Urinary bladder (tissue), 4 donors: ENCODE measurements at places on chromosomes 1 and 21.

DNA sequence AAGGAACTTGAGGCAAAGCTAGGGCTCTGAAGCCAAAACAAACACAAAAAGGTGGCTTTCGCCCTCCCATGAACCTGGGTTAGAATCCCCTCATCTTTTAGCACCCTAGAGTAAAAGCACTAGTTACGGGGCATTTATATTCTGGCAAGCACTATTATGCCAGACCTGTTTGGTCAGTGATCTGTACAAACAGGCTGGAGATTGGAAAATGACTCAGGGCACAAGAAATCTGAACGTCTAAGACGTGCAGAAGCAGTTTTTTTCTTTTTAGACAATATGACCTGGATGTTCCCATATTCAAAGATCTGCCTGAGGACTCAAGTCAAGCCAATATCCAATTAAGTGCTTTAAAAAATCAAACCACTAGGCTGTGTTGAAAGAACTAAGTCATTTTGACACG lies 3.0 kb downstream of the ZNF436 start:
- no peak for DNase-seq

DNA sequence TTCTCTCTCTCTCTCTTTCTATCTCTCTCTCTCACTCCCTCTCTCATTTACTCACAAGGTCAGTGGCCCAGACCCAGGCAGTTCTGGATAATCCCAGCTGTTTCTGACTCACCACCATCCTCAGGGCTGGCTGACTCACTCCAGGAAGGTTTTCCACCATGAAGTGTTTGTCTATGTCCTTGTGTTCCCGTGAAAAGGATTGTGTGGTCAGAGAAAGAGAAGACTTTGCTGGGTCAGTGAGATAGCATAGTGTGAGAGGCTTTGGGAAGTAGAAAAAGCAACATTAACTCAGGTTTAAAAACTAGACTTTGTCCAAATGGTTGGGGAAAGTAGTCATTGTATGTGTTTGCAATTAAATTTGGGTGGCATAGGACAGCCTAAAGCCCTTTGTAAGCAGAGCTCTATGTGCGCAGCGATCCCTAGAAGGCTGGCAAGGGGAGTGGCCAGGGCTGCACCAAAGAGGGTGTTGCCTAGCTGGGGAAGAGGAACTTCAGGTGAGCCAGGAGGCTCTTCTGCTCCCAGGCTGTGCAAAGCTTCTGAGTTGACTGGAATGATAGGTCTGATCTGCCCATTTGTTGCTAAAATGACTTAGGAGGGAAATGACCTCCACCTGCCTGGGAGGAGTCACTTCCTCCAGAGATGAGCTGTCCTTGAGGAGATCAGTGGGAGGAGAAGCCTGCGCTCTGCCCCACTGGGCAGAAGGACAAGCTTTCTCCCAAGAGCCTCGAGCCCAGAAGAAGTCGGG lies 4.9 kb upstream of the CAPN2 start:
- DNase-seq: no peak

- no peak for DNase-seq
Observed at GRCh38 chr1:68173283-68173935, 58.9 kb downstream of the WLS start.

GRCh38 chr21:44927587-44928461 lies 7.1 kb upstream of the ITGB2 start:
- DNase-seq: no peak

GRCh38 chr1:165153182-165153581 lies 203.3 kb downstream of the LMX1A start:
- no peak for DNase-seq

GRCh38 chr1:115656461-115657077 lies 14.8 kb downstream of the VANGL1 start:
- no peak for DNase-seq

DNA sequence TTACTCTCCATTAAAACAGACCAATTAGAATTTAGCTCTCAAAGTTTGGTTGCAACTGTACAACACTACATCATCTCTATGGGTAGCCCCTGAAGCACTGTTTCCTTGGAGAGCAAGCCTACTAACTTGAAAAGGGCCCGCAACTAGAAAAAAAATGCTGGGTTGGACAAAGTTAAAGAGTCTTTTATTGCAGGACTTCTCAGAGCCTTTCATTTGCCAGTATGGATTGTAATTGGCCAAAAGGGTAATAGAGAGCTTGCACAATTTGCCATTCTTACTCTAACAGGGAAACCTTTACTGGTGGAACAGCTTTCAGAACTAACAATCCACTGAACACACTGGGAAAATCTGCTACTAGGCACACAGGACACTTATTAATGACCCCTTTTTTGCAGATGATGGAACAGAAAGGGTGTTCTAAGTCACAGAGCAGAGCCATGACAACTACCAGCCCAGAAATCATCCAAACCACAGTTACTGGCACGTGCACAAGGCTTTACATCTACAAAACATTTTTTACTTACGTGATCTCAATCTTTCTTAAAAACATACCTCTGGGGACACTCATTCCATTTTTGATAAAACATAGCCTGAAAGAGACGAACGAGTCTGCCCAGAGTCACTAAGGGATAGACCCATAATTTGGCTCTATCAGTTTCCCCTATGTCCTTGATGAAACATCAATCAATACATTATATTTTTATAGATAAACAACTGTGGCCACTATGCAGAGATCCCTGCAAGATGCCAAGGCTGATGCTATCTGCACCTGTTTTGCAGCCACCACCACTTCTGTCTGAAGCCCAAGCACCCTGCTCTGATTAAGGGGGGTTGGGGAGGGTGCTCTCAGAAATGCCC lies 176.3 kb upstream of the EDN2 start:
- no peak for DNase-seq

GRCh38 chr1:50264590-50264989 lies 155.9 kb downstream of the ELAVL4 start:
- DNase-seq: no peak

- DNase-seq: no peak
Observed at GRCh38 chr21:42644223-42645208, 8.9 kb upstream of the PDE9A start.

DNA sequence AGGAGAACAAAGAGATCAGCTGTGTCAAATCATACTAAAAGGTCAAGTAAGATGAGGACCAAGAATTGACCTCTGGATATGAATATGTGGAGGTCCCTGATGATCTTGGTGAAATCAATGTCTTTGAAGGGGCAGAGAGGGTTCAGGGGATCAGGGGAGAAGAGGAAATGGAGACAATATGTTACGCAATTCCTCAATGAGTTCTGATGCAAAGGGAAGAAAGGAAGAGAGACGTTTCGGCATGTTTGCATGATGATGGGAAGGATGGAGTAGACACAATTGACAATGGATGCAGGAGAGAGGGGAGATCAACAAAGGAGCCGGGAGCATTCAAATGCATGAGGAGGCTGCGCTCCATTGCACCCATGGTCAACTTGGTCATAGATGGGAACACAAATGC lies 36.0 kb upstream of the GUCA2B start:
- DNase-seq: no peak

GRCh38 chr21:15445327-15445726 lies 284.5 kb upstream of the USP25 start:
- no peak for DNase-seq

- DNase-seq: no peak
Observed at GRCh38 chr1:111466480-111466879, 7.3 kb upstream of the C1orf162 start.

DNA sequence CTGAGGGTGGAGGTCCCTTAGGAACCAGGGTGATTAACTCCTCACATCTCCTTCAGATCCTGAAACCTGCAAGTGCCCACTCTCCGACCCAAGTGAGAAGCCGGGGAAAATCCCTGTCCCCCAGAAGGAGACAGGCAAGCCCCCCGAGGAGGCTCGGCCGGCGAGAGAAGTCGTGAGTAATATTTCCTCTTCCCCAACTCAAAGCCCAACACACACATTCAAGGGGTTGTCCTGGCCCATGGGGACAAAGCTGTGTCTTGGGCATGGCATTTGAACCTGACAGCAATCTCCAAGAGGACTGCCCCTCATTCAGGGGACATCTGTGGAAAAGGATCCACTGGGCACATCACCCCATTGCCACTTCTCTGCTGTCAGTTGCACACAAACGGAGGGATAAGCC lies 23.6 kb downstream of the VASH2 start:
- no peak for DNase-seq

- DNase-seq: no peak
Observed at GRCh38 chr1:119254067-119254720, 113.7 kb upstream of the WARS2 start.

DNA sequence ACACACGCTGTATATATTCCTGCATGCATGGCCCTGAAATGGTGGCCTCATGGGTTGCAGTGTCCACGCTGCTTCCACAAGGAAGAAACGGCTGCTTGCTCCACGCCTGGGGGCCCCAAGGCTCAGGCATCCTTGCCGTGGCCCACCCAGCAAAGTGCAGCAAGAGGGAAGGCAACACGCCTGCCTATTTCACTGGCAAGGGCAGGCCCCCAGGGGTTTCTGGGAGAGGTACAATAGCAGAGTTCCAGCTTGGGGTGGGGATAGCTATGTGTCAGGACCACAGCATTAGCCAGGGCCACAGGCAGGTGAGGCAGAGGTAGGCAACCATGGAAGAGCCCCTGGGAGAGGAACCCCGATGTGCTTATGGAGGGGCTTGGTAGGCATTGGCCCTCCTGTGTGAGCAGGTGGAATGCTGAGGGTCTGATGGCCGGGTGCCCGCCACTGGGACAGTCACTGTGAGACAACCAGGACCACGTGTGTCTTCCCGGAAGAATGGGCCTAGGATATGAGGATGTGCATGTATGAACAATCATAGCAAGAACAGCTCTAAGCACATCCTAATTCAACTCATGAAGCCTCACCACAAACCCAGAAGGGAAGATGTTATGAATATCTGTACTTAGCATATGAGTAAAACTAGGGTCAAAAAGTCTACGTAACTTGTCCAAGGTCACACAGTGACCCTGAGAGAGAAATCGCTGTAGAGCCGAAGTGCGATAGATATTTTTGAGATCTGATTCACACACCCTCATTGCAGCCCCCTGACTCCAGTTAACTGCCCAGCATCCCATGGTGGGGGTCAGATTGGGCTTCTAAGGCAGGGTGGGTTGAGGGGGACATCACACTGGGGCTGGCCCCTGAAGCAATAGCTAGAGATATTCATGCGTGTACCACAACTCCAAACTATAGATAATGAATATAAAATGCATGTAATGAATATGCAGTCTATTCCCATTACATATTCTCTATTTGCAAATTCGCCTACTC lies 11.8 kb downstream of the TFF2 start:
- no peak for DNase-seq

- DNase-seq: no peak
Observed at GRCh38 chr1:48190881-48191280, 31.6 kb upstream of the SLC5A9 start.

GRCh38 chr1:71693581-71693980 lies 588.8 kb downstream of the NEGR1 start:
- DNase-seq: no peak

GRCh38 chr21:41466024-41466820 lies 40.2 kb downstream of the MX1 start:
- no peak for DNase-seq

DNA sequence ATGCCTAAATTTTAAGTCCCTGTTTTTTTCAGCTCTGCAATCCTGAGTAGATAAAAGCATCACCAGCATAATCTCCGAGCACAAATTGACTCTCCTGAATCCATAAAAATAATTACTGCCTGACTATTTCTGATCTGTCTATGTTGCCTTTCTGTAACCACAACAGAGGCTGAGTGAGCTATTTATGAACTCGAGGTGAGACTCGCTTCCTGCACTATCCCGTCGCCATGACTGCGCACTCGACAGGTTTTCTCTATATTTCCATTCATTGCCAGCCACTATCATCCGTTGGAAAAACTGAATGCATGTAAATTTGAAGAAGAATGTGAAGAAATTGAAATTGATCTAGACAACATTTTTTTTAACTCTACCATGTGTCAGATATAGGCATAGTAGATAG lies 897.2 kb downstream of the ADGRL2 start:
- no peak for DNase-seq

DNA sequence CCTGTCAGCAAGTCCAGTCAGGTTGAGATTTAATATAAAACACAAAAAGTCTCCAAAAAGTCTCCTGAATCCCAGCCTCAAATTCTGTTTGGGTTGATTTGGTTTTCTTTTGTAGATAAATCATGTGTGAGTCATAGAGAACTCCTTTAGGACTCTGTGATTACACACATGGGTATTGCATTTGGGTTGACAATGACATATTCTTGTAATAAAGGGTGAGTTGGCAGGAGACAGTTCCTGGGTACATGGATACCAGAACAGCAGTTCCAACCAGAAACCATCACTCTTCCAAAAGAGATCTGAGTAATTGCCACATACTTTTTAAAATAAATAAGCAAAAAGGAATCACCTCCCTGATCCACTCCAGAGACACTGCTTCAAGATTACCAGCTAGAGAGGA lies 8.9 kb downstream of the CR2 start:
- no peak for DNase-seq

DNA sequence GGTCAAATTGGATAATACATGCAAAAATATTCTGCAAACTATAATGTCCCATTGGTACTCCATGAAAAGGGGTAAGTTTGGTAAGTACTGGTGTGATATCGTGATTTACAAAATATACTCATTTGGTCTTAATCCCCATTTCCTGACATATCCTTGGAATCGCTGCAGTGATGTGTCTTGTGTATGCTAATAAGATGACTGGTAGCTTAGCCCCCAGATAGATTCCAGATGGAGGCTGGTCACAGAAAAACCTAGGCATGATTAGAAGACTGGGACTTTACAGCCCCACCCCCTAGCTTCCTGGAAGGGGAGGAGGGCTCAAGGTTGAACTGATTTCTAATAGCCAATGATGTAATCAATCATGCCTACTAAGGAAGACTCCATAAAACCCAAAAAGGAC lies 3.0 kb downstream of the VAMP4 start:
- DNase-seq: no peak

DNA sequence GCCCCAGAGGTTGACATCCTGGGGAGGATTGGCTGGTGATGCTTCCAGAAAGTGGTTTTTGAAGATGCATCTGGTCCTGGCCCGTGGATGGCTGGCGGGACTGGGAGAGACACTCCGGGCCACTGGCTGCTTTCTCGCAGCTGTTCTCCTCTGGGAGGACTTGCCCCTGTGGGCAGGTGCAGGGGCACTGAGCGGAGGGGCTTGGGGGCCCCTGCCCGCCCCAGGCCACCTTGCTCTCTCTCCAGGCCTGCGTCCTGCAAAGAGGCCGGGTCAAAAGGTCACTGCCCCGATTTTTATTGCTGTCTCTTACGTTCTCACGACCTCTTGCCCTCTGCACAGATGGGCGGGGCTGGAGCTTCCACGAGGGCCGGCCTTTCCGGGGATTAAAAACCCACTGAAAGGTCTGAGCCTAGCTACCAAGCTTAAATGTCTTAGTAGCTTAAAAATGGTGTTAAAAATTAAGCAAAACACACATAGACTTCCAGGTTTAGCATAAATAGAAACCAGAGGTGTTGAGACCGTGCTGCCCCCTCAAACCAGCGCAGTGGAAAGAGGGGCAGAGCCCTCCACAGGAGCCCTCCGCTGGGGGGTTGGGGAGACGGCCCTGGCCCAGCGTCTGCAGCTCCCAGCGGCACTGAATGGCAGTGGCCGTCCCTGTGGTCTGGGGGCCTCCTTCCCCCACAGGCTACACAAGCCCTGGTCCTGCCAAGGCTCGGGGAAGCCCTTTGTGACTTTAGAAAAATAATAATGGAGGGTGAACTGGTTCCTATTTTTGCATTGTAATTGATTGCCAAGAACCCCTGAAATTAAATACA lies 43.9 kb downstream of the SKI start:
- DNase-seq: no peak

GRCh38 chr1:170175041-170175440 lies 29.3 kb downstream of the NTMT2 start:
- no peak for DNase-seq
